ENCODE measurements at places on chromosomes 3 and 15. TPM values are rescaled to one million over a fixed set of nuclear protein-coding genes. Genes with fewer than 3 reads are reported as not detected.

DNA sequence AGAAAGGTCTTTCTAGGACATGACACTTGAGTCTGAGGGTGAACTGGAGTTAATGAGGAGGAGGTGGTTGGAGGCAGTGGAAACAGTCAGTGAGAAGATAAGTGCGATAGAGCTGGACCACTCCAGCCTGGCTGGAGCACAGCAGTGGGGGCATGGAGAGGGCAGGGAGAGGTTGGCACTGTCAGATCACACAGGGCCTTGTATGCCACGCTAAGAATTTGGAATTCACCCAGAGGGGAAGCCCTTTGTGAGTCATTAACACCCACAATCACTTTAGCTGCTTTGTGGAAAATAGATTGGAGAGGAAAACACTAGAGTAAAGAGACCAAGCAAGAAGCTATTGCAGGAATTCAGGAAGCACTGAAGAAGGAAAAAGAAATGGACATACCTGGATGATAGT, 83.3 kb downstream of the ZNF621 start:
- no peak for DNase-seq

Gene MOBP
- not detected for total RNA-seq

GRCh38 chr3:195212749-195213375, 58.1 kb downstream of the XXYLT1 start:
- no peak for DNase-seq

Gene IFT122
- total RNA-seq = 10.5 TPM
